T-cell (primary cell): ENCODE measurements at places on chromosomes 1 and 21.

DNA sequence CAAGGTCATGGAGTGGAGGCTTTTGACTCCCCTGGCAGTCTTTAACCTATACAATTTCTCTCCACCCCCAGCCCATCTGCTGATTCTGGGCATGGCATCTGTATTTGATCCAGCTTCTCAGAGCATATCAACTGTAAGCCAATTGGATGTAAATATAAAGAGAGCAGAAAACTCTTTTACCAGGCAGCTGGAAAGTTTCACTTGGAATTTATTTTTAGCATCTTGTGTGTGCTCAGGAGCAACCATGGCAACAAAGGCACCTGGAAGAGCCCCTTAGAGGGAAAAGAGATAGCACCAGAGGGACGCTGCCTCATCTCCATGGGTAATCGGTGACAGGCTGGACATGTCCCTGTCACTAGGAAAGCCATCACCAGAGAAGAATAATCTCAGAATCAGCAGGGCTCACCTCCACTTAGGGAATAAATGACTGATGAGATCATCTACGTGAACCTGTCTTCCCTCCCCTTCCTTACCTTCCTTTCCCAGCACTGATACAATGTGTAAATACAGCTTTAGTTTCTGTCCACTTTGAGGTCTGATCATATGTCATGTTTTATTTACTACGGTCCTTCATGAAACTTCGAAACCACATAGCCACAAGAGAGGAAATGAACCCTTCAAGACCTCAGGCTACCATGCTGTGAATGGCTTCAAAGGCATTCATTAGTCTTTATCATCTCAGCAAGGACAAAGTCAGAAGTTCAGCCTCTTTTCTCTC, 25.3 kb upstream of the SIPA1L2 start:
- no peak for DNase-seq

DNA sequence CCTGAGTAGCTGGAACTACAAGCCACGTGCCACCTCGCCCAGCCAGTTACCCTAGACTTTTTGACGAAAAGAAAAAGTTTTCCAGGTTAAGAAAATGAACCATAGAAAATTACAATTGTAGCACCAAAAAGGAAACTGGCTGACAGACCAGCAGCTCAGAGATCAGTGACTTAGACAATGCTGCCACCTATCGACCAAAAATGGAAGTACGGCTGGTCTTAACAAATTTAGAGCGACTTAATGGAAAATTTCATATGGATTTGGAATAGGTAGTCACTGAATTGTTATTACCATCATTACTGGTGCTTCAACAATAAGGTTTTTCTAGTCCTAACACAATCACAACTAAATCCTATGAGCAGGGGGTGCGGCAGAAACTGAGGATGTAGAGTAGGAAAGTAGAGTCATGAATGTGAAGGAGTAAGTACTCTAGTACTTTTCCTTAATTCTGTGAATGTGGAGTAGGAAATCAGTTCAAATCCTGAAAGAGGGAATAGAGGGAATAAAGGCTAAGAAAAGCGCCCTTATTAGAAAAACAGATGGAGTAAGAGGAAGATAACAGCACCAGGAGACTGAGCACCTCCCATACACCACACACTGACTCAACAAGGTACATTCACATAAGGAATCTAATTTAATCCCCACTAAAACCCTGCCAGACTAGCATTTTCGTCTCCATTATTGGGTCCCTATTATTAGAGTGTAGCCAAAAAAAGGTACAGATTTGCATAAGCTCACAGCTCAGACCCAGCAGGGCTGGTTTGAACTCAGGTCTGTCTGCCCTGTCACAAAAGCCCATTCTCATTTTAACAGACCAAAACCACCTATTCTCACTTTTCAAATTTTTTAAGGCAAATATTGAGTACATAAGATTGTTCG, 37.9 kb upstream of the MGST3 start:
- DNase-seq: peak; percentile 56

GRCh38 chr21:36627242-36627641, 71.7 kb upstream of the SIM2 start:
- no peak for DNase-seq

GRCh38 chr1:7579831-7580804, 191.0 kb upstream of the VAMP3 start:
- DNase-seq: no peak

DNA sequence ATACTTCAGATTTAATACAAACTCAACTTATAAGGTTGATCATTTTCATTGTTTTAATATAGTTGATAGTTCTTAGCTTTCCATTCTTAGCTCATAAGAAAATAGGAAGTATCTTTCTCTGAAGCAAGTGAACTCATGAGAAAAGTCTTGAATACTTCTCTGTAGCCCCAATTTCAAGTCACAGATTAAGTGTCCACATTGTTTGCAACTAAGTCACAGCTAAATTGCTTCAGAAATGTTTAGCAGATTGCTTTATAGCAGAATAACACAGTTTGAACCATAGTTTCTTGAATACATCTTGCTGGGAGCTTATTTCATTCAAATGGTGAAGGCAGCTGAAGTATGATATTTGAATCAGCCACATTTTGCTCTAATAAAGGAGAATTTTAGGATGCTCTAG, 10.6 kb upstream of the PKN2 start:
- no peak for DNase-seq

DNA sequence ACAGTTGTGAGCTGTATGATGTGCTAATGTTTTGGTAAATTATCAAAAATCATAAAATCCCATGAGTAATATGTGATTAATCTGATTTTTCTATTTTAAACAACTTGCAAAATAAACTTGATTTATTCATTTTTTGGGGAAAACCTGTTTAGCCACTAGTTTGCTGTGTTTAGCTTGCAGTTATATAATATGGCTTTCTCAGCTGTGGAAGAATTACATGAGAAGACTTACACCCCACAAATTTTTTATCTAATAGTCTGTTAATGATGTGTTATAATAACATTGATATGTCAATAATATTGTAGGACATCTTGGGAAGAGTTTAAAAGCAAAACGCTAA, 2.4 kb upstream of the ERRFI1 start:
- DNase-seq: no peak

GRCh38 chr1:30868833-30869435, 39.6 kb downstream of the SDC3 start:
- no peak for DNase-seq

GRCh38 chr1:32886004-32886827, at the start of gene HPCA:
TSS of gene HPCA (plus strand) at chr1:32886491. CDS start at chr1:32888899, 2,408 bp downstream.
- no peak for DNase-seq

- no peak for DNase-seq
Observed at GRCh38 chr1:21478356-21478755, 30.9 kb upstream of the ALPL start.

- DNase-seq: no peak
Observed at GRCh38 chr1:208528578-208529240, 284.5 kb upstream of the PLXNA2 start.

DNA sequence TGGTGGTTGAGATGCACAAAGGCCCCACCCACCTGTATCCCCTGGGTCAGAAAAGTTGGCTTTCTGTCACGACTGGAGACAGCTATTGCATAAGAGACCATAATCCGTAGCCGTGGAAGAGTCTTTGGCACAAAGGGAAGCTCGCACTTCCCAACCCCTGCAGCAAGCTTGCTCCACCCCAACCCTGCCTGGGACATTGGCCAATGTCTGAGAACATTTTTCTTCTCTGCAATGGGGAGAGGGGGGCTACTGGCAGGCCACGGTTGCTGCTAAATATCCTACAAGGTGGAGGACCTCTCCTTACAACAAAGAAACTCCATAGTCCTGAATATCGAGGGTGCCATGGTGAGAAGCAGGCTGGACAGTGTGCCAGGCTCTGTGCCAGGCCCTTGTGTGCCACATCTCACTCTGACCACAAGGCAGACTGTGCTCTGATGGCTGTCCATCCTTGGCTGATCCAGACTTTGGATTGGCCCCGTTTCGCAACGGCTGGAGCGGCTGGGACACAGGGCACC, 104.1 kb downstream of the CSMD2 start:
- DNase-seq: no peak

DNA sequence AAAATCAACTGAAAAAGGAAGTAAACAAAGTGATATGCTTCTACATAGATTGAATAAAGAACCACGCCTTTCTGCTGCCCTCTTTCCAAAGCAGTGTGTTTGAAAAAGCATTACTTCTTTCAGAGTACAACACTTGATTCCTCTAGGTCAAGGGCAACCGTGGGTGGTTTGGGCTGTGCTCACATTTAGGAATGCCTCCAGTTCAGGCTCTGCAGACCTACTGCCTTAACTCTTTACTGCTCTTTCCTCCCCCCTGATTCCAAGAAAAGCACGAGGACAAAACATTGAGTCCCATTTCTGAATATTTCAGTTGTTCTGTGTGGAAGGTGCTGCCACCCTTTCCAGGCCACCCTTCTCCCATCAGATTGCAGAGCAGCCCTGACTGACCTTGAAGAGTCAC, 45.2 kb downstream of the ADAMTS1 start:
- no peak for DNase-seq

DNA sequence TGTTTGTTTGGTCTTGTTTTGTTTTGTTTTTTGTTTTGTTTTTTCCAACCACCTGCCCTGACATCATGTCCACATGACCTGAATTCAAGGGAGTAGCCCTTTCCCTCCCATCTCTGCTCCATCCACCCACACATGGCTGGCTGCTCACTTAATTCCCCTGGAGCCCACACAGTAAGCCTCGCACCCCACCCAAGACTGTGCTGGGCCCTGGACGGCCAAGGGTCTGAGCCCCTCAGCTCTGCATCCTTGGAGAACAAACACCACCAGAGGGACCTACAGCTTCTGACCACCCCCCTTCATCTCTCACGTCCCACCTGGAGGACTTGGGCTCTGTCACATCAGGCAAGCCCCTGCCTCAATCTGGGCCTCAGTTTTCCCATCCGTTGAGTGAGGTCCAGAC, 39.1 kb downstream of the MATN1 start:
- no peak for DNase-seq

DNA sequence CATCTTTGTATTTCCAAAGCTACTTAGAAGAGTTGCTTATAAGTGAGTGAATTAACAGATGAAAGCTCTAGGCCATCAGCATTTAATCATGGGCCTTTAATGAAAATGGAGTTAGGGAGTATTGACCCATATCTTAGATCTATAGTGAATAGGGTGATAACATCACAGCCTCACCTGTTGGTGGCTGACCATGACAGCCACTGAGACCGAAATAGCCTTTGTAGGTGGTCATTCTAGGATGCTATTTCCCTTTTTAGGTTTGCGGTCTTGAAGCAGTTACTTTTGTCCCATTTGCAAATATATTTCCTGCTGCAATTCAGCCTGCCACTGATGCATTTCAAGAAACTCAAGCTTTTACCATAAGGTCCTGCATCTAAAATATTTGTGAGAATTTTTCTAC, 410.1 kb upstream of the LYPLAL1 start:
- DNase-seq: no peak

- DNase-seq: no peak
Observed at GRCh38 chr1:70403759-70404158, 7.3 kb upstream of the CTH start.

- no peak for DNase-seq
Observed at GRCh38 chr21:38769191-38769780, 36.4 kb upstream of the ETS2 start.

- DNase-seq: no peak
Observed at GRCh38 chr1:164560556-164560955, 1.6 kb downstream of the PBX1 start.
